ENCODE measurements at places on chromosomes 6 and 20.

GRCh38 chr6:14472986-14473337 is 355.4 kb downstream of the CD83 start:
- DNase-seq, result no peak

DNA sequence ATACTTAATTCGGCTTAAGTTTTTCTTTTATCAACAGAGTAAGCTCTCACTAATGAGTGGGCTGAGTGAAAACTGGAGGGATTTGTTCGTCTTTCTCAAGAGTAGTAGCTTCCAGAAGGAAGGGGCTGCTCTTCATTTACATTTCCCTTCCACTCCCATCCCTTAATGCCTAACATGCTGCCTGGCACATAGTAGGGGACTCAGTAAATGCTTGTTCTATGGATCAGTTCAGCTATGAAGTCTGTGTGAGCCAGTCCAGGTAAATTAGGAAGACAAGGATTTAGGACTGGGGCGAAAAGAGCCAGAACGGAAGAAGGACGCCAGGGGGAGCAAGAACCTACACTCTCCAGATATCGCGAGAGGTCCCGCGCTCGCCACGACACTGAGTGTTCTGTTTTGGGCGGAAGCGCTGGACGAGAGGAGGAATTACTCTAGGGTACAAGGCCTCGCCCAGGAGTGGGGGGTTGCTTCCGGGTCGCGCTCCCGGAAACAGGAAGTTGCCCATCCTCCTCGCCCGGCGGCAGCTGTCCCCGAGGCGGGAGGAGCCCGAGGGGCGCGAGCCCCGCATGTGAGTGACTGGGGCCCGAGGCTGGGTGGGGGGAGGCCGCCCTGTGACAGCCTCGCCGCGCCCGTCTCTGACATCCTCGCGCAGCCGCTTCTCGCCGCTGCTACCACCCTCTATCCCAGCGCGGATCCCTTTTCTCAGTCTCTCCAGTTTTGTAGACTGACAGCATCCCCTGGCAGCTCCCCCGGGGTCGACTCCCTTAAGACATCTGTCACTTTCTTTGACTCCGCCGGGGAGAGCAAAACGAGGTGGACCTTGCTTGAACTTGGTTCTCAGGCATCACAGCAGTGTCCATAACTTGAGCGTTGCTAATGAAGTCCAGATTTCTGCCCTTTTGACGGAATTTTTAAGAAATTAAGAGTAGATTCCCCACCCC is at the start of gene C6orf89:
C6orf89 (plus strand) TSS at position 492 of the 941 bp plus-strand sequence. CDS start 13,493 bp downstream, outside the sequence.
- DNase-seq, result peak; percentile 96

GRCh38 chr20:17108896-17109295 is 117.9 kb upstream of the PCSK2 start:
- no peak for DNase-seq

DNA sequence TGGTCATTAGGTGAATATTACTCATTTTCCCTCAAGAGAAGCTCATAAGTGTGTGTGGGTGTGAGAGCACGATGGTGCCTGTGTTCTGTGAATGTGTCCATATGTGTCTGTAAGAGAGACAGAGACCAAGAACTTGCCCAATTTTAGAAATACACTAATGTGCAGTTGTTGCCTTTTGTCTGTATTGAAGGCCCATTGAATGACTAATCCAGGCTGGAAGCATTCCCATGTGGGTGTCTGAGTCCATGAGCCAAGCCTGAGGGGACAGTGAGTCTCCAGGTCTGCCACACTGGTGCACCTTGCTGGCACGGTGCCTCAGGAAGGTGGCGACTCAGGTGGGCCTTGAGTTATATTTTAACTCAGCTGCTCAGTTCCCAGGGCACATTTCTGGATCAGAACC is 25.5 kb upstream of the ASXL1 start:
- no peak for DNase-seq

- no peak for DNase-seq
These were observed 624 bp upstream of the NPEPL1 start for GRCh38 chr20:58691773-58692578.

- DNase-seq, result no peak
These were observed 13.0 kb downstream of the MOXD1 start for GRCh38 chr6:132388291-132388690.

GRCh38 chr6:104788400-104788799 is 71.3 kb downstream of the HACE1 start:
- DNase-seq, result no peak

DNA sequence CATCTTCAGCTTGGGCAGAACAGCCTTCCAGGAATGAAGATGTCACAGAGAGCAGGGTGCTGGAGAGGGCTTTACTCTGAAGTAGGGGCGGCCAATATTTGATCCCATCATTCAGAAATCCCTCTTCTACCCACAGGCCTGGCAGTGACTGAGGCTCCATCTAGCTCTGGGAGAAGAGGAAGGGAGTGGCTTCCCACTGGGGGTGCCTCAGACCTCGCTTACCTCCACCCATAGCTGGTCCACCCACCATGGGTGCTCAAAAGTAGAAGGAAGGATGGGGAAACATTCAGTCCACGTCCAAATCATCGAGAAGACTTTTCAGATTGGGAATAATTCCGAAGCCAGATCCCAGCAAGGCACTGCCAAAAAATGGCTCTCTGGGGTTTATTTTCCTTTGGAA is 11.8 kb upstream of the THBD start:
- no peak for DNase-seq

DNA sequence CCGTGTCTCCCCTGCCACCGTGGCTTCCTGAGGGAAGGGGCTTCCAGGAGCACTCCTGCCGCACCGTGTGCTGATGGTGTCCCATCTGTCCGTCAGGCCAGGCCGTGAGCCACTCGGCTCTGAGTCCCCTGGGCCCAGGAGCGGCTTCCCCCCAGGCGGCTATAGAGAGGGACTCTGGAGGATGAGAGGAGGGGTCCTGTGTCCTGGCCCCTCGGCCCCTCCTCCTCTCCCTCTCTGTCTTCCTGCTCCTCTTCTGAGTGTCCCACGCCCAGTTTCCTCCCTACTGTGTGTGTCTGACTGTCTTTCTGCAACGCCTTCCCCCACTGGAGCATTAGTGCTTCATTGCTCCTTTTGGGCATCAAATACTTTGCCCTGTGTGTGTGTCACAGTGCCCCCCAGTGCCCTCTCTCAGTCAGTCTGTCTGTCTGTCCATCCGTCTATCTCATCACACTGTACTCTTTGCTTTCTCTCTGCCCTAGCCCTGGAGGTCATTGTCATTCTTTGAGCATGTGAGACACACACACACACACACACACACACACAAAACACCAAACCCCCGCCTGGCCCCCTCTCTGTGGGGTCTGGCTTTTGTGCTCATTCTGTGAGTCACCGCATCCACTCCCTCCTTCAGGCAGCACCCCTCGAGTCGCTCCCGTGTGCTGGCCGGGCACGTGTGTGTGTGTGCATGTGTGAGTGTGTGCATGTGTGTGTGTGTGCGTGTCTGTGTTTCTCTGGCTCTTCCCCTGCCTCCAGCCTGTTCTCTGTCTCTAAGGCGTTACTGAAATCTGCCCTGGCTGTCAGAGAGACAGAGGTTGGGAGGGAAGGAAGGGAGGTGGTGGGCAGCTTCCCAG is 71.9 kb downstream of the SRC start:
- no peak for DNase-seq

DNA sequence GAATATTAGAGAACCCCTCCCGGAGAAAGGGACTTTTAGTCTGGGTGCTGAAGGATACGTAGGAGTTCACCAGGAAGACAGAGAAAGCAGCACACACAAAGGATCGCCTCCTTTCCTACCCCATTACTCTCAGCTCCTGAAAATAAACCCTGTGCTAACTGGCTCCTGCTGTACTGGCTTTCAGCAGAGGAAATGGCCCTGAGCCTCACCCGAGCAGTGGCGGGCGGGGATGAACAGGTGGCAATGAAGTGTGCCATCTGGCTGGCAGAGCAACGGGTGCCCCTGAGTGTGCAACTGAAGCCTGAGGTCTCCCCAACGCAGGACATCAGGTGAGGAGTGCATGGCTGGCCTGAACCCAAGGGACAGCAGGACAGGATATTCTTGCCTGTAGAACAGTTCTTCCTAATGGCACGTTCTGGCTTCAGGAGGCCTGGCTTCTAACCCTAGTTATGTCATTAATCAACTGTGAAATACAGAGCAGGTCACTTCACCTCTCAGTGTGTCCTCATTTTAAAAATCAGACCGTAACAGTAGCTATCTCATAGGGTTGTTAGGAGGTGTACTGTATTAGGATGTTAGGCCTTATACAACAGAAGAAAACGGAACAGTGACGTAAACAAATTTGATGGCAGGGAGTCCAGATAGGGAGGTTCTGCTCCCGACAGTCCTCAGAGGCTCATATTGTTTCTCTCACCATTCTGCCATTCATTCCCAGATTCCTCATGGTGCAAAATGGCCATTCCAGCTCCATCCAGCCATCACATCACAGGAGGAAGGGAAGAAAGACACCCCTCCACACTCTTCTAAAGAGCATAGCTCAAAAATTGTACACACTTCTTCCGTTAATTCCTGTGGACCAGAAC is 1.8 kb downstream of the RBCK1 start:
- no peak for DNase-seq

DNA sequence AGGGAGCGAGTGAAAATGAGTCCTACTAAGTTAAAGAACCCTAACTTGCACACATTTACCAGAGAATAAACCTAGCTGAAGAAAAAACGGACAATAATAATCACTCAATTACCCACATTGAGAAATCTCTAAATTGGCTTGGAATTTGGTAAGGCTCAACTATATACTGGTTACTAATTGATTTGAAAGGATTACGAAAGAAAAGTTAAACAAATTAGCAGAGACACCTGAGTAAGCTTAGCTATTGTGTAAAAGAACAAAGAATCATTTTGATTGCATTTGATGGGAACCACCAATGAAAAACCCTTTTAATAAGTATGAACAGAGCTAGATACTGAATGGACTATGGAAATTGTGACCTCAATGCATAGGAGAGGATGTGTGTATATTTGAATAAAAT is 118.6 kb upstream of the ADGRF1 start:
- no peak for DNase-seq

GRCh38 chr6:157898169-157898568 is 75.1 kb downstream of the SNX9 start:
- DNase-seq, result no peak

- DNase-seq, result no peak
These were observed 22.3 kb downstream of the MDN1 start for GRCh38 chr6:89797317-89797716.

GRCh38 chr6:40347571-40348011 is 239.6 kb downstream of the LRFN2 start:
- DNase-seq, result no peak

GRCh38 chr20:23139524-23139923 is 53.4 kb upstream of the CD93 start:
- DNase-seq, result no peak

DNA sequence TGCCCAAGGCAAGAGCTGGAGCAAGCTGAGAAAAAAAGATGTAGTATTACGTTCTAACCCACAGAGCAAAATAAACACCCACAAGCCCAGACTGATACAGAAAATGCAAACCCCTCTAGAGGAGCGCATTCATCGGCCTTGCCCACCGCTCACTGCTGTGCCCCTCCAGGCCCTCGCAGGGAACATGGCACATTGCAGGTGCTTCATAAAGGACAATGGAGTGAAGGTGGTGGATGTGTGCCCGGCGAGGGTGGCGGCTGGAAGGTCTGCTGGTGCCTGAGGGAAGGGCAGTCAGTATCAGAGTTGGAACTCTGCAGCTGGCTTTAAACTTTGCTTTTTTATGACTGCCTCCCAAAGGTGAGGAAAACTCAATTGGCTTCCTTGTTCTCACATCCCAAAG is 18.5 kb upstream of the IRF4 start:
- no peak for DNase-seq

GRCh38 chr6:20948556-20948955 is 414.3 kb downstream of the CDKAL1 start:
- no peak for DNase-seq

GRCh38 chr20:49747707-49748524 is 34.2 kb upstream of the B4GALT5 start:
- no peak for DNase-seq

GRCh38 chr6:135228486-135228885 is 47.4 kb downstream of the MYB start:
- DNase-seq, result no peak

- no peak for DNase-seq
These were observed 10.4 kb downstream of the COX7A2 start for GRCh38 chr6:75233092-75233615.

DNA sequence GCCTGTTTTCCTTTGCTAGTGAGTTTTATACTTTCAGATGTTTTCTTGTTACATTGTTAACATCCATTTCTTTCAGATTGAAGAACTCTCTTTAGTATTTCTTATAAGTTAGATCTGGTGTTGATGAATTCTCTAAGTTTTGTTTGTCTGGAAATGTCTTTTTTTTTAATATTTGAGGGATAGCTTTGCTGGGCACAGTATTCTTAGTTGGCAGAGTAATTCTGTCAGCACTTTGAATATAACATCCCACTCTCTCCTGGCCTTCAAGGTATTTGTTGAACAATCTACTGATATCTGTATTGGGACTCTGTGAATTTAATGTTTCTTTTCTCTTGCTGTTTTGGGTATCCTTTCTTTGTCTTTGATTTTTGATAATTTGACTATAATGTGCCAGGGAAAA is 79.4 kb upstream of the UST start:
- no peak for DNase-seq

DNA sequence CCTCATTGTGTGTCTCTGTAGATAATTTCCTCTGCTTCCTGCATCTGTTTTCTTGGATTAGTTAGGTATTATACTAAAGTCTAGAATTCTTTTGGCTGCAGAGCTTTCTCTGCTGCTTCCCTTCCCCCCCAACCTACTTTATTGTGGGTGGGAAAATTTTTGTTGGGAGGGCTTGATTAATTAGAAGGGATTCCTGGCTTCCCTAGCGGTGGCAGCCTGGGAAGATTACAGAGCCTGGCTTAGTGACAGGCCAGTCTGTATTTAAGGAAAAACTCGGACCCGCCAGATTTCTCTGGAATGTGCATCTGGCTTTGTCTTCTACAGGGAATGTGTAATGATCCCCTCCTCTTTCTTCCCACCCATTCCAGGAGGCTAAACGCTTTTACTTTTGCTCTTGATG is 31.2 kb downstream of the SLX4IP start:
- no peak for DNase-seq

DNA sequence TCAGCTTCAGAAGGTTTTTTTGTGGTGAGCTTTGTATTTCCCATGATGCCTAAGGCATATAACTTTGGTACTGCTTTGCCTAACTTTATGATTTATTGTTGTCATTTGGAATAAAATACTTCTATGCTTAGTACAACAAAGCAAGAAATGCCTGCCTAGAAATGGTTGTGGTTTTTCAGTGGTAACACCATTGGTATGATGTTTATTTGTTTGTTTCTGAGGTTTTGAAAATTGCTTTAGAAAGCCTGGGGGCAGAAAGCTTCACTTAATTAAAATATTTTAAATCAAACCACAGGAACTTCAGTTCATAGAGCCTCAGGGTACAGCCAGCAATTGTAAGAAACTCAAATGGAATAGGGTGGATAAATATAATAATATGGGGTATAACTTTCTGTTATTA is 351.2 kb upstream of the MAP3K7 start:
- no peak for DNase-seq

- peak; percentile 29 for DNase-seq
These were observed 26.8 kb downstream of the PPP1R14C start for GRCh38 chr6:150169609-150170008.

- peak; percentile 76 for DNase-seq
These were observed 7.3 kb downstream of the VWA7 start for GRCh38 chr6:31769684-31770371.

- DNase-seq, result no peak
These were observed 32.3 kb upstream of the CITED2 start for GRCh38 chr6:139406577-139407343.

- DNase-seq, result no peak
These were observed 240.7 kb upstream of the POU3F2 start for GRCh38 chr6:98593676-98594075.
